CD8-positive, alpha-beta T cell (primary cell): ENCODE measurements at places on chromosomes 2 and 18.
A peak's percentile ranks its signal among the peaks of the same experiment; 100 is the strongest.

DNA sequence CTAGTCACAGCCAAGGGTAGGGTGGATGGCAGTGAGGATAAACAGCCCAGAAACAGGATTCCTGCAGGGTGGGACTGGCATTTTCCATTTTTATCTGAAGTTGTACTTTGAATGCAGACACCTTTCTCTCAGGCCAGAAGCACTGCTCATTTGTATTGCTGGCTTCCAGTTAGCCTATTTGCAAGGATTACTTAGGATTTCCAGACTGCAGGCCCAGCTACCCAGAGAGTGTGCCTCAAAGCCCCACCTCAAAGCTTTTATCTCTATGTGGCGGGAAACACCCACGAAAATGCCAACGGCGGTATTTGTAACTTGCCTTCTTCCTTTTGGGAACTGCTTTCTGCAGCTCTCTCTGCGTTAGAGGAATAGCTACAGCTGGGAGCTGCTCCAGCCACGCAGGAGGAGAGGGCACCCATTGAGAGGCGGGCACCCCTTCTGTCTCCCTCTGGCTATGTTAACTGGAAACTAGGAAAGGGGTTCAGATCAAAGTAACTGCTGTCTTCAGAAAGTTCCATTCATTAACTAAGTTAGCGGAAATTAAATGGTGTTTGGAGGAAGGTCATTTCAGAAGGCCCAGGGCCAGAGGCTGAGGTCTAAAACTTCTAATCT lies 144.9 kb downstream of the TGIF1 start:
- DNase-seq: peak; percentile 49

DNA sequence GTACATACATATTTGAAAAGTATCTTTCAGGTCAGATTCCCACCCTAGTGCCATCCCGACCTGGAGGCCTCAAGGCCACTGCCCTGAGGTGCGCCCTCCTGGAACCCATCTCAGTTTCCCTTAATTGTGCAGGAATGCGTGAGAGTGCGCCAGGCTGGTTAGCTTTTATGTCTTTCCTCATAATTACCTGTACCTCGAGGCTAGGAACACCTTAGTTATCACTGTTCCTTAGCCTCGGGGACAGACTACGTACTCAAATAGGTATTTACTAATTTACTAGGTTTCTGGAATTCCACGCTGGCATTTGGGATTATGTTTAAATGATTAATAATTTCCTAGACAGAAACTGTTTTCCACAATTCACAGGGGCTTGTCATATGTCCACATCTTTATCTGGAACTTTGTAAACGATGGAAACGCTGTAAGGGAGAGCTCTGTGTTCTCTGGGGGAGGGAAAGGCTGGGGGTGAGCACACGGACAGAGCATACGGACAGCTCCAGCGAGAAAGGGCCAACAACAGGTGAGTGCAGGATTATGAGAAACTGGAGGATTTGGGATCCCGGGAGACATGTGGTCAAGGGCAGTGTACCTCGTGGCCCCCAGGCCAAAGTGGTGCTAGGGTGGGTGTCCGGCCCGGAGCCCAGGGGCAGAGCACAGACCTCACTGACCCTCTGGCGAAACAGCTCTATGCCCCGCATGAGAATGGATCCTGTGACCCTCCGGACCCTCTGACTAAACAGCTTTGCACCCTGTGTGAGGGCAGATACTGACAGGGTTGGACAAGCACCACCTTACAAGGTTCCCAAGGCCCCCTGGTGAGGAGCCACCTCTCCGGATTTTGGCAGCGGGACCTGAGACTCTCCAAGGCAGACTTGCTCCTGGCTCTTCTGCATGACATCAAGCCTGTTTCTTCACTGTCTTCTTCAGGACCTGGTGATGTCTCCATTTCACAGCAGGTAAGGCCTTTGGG lies 102.0 kb upstream of the PXDN start:
- DNase-seq: no peak

DNA sequence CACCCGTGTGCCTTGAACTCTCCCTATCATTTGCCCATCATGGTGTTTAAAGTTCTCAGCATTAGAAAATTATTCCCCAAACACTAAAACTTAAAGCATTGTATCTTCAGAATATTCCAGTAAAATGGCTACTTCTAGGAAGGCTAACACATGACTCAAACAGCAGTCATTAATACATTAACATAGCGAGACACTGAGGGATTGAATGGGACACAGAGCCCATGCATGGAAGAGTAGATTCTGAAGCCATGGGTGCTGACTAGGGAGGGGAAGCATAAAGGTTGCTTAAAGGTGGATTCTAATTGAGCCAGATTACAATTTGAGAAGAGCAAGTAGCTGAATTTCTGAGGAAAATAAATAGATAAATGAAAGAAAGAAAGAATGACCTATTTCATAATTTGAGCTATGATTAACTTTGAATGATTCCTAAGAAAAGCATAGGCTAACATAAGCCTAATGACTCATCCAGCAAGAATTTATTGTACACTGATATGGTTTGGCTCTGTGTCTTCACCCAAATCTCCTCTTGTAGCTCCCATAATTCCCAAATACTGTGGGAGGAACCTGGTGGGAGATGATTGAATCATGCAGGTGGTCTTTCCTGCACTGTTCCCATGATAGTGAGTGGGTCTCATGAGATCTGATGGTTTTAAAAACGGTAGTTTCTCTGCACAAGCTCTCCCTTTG lies 79.8 kb upstream of the PIK3C3 start:
- no peak for DNase-seq

DNA sequence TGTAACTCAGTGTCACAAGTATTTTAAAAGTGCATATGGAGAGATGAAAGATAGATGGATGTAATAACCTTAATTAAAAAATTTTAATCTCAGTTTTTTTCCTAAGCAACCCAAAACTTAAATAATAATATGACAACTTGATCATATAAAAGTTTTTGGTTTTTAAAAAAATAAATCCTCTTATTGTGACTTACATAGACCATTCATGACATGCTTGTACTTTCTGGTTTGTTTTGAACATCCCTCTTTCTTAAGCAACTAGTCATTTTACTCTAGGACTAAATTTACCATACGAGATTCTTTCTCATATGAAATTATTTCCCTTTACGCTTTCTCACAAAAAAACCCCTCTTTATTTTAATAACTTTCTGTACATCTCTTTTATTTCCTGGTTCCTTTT lies 6.5 kb upstream of the PLA2R1 start:
- no peak for DNase-seq

GRCh38 chr2:10347562-10347948 lies 44.9 kb downstream of the HPCAL1 start:
- DNase-seq: no peak

GRCh38 chr18:79765491-79766245 lies 32.1 kb upstream of the KCNG2 start:
- no peak for DNase-seq

GRCh38 chr2:215136669-215137328 lies 1.6 kb downstream of the ABCA12 start:
- no peak for DNase-seq

- DNase-seq: no peak
Observed at GRCh38 chr18:13530033-13530878, 196.1 kb downstream of the FAM210A start.

DNA sequence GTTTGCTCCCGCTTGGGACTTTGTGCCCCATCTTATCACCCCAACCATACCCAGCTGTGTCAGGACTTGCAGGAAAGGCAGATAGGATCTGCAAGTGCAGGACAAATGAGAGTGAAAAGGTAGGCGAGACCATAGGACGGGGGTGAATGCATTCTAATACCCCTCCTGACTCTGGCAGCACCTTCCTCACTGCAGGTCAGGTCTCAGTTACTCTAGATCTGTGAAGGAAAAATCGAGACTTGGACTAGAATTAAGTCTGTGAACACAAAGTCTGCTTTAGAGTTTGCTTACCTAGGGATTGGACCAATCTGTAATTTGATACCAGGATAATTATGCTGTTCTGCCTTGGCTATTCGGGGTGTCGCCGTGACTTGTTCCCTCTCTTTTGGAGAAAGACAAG lies 19.7 kb downstream of the NT5DC4 start:
- no peak for DNase-seq

DNA sequence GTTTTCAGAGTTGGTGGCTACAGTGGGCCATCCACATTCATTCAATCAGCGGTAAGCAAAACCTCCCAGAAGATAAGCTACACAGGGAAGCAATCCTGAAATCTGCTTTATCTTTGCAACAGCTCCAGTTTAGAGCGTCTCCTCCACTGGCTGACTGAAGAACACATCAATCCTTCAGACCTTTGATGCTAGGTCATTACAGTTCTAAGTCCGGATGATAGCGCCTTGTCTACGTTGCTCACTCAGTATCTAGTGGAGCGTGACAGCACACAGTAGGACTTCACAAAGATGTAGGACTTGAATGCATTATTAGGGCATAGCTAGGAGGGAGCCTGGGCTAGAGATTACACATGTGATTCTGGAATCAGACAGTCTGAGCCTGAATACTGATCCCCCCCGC lies 5.0 kb downstream of the COLEC12 start:
- no peak for DNase-seq

DNA sequence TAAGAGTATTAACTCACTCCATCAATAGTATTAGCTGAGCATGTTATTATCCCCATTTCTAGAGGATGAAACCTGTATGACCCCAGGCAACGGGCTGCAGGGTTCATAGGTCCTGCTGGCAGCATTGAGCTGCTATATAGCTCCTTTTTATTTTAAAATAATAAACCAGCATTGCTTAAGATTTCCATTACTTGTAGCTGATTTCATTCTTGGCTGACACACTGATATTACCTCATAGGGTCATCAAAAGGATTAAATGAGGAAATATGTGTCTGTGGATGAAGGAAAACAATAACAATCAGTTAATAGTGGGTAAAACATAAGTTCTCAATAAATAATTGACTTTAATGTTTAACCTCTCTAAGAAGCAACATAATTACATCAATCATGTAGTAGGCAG lies 48.3 kb upstream of the NRP2 start:
- no peak for DNase-seq

DNA sequence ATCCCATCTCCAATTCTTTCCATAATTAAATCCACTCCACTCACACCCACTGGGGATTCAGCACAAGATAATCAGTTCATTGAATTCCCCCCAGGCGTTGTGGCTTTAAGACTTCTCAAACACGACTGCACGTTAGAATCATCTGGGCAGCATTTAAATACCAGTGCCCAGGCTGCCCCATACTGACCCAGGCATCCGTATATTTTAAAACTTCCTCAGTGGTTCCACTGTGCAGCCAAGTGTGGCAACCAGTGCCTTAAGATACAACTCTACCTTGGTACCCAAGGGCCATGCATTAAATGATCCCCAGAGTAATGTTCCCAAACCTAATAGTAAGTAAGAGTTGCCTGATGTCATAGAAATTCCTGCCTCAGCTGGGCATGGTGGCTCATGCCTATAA lies 54.3 kb upstream of the BZW1 start:
- no peak for DNase-seq

DNA sequence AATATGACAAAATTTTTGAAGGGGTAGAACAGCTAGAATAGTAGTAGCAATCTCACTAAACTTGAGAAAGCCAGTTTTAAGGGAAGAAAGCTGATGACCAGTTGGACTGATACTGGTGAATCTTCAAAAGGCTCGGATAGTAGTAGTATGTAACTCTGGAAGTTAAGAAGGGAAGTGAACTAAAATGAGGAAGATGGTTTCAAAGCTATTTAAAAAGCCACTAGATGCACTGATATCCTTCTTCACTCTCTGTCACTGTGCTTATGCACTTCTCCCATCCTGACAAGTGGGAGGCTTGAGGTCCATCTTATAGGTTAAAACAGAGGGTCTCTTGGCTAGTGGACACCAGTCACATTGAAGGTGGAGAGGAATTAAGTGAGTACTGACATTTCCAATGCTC lies 141.1 kb downstream of the NCOA1 start:
- no peak for DNase-seq

GRCh38 chr2:201313362-201313761 lies 43.8 kb downstream of the FLACC1 start:
- no peak for DNase-seq

GRCh38 chr2:97919858-97920257 lies 75.9 kb downstream of the TMEM131 start:
- no peak for DNase-seq

DNA sequence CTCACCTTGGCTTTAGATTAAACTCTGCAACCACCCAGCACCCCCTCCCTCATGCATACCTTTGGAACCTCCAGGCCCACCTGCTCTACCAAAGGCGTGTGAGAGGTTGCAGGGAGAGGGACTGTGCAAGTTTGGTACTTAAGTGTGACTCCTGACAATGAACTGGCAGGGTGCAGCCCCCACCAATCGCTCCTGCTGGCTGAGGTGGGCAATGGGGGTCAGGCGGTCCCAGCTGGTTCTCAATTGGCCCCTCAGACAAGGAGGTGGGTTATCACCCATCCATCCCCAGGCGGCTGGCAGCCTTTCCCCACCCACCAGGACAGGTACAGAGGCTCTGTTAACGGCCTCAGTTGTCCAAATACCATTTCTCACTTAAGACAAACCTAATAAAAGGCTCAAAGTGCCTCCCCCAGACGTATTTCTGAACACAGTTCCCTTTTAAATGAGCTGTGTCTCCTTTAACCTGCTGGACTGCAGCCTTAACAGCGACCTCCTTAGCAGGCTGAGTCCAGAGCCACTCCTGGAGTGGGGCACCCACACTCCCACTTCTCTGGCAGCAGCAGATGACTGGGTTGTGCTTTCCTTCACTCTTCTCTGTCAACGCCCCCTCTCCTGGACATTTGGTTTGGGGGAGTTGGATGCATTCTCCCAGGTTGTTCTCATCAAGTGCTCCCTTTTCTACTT lies 169.2 kb upstream of the SMAD2 start:
- DNase-seq: no peak

- DNase-seq: no peak
Observed at GRCh38 chr2:218079943-218080913, 11.2 kb downstream of the RUFY4 start.

- no peak for DNase-seq
Observed at GRCh38 chr2:147440734-147441133, 404.1 kb upstream of the ACVR2A start.

DNA sequence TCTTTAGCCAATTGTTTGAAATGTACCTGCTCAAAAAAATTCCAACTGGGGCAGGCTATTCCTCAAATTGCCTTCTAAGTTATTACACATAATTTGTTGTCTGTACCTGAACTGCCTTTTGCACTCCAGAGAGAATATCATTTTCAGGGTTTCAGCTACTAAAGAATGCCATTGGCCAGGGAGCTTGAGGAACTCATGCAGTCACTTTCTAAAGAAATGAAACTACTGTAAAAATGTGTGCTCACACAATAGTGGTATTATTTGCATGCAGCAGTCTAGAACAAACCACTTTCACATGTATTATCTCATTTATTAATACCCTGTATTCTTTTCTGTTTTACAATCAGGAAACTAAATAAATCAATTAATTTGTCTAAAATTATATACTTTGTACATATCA lies 152.2 kb downstream of the PID1 start:
- no peak for DNase-seq

GRCh38 chr2:85410584-85411404 lies 628 bp upstream of the CAPG start:
- no peak for DNase-seq
